GM12878 (cell line): ENCODE measurements at places on chromosomes 4 and X. TPM values are rescaled to one million over a fixed set of nuclear protein-coding genes. Genes with fewer than 3 reads are reported as not detected.

Gene ATOH1
- not detected in 2 replicates for polyA plus RNA-seq

Gene STS
- 3.8 and 4.8 TPM in 2 replicates for polyA plus RNA-seq

Gene ARHGAP24
- 0.15 and 0.70 TPM in 2 replicates for polyA plus RNA-seq

Gene EOLA1
- 26.6 and 29.6 TPM in 2 replicates for polyA plus RNA-seq

Gene UGT2B17
- polyA plus RNA-seq = not detected in 2 replicates

Gene KLF8
- polyA plus RNA-seq = 0.61 and 0.87 TPM in 2 replicates

Gene PCDH7
- polyA plus RNA-seq = not detected in 2 replicates

Gene SPP1
- not detected in 2 replicates for polyA plus RNA-seq

Gene POU3F4
- polyA plus RNA-seq = not detected in 2 replicates
